ENCODE measurements at places on chromosomes 16 and 17. TPM values are rescaled to one million over a fixed set of nuclear protein-coding genes. Genes with fewer than 3 reads are reported as not detected.

SMIM5 gene
- total RNA-seq: 0.54 TPM

PTGES3L gene
- 0.63 TPM for total RNA-seq

NR1D1 gene
- 3.7 TPM for total RNA-seq

LRRC37A3 gene
- 12.7 TPM for total RNA-seq

SMIM22 gene
- total RNA-seq: not detected

AFMID gene
- total RNA-seq: 15.7 TPM

ANKRD40CL gene
- total RNA-seq: not detected

G6PC1 gene
- not detected for total RNA-seq

KRT37 gene
- total RNA-seq: not detected

RPH3AL gene
- total RNA-seq: 2.6 TPM

CD79B gene
- 44.8 TPM for total RNA-seq

HOXB9 gene
- total RNA-seq: 0.15 TPM

MYH2 gene
- not detected for total RNA-seq

HIC1 gene
- total RNA-seq: 105 TPM

COL1A1 gene
- 0.47 TPM for total RNA-seq

Measured in T-helper 1 cell treated with Interleukin-12 subunit alpha and Interleukin-12 subunit beta and Interleukin-4 antibody, amounts not matched to agents 30 ng/mL and 1 ng/mL, for 36 hours (primary cell).